ENCODE measurements at places on chromosomes 3 and 15.

DNA sequence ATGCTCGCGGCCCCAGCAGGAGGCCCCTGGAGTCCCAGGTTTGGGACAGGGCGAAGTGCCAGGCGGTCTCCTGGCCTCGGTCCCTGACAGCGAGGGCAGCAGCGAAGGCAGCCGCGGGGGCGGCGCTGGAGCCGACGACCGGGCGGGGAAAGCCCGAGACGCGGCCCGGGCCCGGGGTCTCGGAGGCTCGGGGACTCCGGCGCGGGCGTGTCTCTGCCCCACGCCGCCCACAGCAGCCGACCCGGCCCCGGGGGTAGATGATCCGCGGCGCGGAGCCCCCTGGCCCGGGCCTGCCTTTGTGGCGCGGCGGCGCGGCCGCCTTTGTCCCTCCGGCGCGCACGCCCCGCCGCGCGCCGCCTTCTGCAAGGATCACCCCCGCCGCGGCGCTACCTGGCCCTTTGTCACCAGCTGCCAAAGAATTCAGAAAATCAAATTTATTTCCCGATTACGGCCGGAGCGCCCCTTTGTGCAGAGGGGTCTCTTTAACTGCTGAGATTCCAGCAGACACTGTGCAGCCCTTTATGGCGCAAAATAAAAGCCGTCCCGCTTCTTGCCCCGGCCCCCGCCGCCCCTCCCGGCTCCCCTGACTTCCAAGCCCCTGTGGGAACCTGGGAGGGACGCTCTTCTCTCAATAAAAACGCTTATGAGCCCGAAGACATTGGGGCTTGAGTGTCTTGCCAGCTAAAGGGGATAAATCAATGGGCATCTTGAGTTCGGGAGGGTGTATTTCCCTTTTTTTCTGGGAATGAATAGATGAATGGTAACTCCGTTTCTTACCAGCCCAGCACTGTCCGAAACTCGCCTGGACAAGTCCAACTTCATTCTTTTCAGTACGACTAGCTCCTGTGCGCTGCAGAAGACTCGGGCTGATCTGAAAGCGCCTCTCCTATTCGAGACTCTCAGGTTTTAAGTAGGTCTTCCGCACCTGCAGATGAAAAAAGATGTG, 68.4 kb downstream of the HES1 start:
- DNase-seq, result no peak

- DNase-seq, result no peak
Measured at GRCh38 chr3:29693863-29694262, 413.0 kb downstream of the RBMS3 start.

- no peak for DNase-seq
Measured at GRCh38 chr3:138384976-138385375, 36.6 kb downstream of the MRAS start.

- no peak for DNase-seq
Measured at GRCh38 chr3:13217736-13218540, 144.7 kb upstream of the IQSEC1 start.

DNA sequence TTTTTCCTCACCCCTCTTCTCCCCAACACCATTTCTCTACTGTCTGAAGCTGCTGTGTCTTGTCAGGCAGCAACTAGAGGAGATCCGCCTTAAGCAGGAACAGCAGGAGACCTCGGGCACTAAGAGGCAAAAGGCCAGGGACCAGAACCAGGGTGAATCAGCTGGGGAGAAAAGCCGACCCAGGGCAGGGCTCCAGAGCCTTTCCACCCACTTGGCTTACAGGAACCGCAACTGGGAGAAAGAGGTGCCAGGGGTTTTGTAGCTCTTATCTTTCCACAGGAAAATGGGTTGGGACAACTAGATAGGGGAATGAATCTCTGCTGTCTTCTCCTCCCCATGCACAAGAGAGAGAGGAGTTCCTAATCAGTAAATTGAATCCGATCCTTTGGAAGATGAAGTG, 3.0 kb upstream of the NGRN start:
- DNase-seq, result no peak

Data from stimulated activated CD4-positive, alpha-beta T cell treated with anti-CD3 and anti-CD28 coated beads, Interleukin-4, amount 100 ng/mL, for 24 hours (primary cell).